ENCODE measurements at places on chromosomes 12 and 14. TPM values are rescaled to one million over a fixed set of nuclear protein-coding genes. Genes with fewer than 3 reads are reported as not detected.

- DNase-seq, result no peak
Measured at GRCh38 chr14:90429754-90430153, 32.9 kb downstream of the CALM1 start.

- DNase-seq, result no peak
Measured at GRCh38 chr12:68140556-68140955, 19.0 kb downstream of the IFNG start.

GRCh38 chr12:58314610-58315009 is 373.2 kb downstream of the ATP23 start:
- no peak for DNase-seq

DNA sequence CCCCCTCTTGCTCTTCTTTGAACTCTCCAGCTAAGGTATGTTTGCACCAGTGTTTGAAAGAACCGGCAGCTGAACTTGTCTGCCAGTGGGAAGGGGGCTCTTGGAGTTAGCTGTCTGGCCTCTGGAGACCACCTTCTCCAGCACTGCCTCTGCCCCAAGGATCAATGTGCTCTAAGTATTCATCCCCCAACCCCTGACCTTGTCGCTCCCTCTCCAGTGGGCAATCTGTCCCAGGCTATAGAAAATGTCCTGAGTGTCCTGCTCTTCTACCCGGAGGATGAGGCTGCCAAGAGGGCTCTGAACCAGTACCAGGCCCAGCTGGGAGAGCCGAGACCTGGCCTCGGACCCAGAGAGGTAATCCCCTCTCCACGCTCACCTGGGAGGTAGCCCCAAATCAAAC is 2.8 kb downstream of the P3H3 start:
- DNase-seq, result no peak

RNFT2 gene
- total RNA-seq, result 15.8 TPM

RPGRIP1 gene
- 0.07 TPM for total RNA-seq

MYH6 gene
- total RNA-seq, result 0.05 TPM

Data from activated CD4-positive, alpha-beta memory T cell treated with anti-CD3 and anti-CD28 coated beads for 36 hours (primary cell).